Effector CD8-positive, alpha-beta T cell (primary cell): ENCODE measurements at places on chromosomes 7 and 10.
A peak's percentile ranks its signal among the peaks of the same experiment; 100 is the strongest.

- DNase-seq: no peak
Observed at GRCh38 chr7:44379366-44380188, 54.2 kb upstream of the CAMK2B start.

DNA sequence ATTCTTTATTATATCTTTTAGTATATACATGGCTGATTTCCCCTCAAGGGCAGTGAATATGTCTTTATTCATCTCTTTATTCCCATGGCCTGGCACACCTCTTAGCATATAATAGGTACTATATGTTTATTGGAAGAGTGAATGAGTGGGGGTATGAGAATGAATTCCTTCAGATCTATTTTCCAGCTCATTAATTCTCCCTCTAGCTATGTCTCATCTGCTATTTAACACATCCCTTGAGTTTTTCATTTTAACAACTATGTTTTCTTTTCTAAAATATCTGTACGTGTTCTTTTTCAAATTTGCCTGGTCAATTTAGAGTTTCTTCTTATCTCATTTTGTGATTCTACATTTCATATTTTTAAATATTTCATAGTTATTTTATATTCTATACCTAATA, 14.4 kb downstream of the HPS1 start:
- DNase-seq: no peak

- DNase-seq: no peak
Observed at GRCh38 chr7:120615703-120616102, 242.2 kb downstream of the TSPAN12 start.

DNA sequence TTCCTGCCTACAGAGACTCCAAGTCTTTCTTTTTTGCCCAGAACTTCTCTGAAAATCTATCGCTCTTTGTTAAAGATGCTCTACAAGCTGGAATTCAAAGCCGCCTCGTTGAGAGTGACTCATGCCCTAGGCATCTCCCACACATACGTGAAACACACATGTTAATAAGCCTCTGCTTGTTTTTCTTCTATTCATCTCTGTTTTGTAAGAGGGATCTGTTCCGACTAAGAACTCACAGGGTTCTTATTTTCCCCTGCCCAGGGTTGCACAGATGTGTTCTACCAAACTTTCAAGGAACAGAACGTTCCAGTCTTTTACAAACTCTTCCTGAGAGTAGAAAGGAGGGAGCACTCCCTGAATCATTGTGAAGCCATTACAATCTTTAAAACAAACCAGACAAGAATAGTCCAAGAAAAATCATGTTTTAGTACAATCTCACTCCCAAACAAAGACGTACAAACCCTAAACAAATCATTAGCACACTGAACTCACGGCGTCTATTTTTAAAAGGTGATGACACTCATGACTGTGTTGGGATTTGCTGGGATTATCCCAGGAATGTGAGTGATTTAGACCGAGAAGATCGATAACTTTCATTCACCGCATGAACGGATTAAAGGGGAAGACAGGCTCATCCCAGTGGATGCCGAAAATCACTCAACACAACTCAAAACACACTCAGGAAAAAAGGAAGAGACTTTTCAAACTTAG, 55.3 kb upstream of the INPP5A start:
- DNase-seq: no peak

- no peak for DNase-seq
Observed at GRCh38 chr7:28643584-28644340, 231.4 kb downstream of the CREB5 start.

DNA sequence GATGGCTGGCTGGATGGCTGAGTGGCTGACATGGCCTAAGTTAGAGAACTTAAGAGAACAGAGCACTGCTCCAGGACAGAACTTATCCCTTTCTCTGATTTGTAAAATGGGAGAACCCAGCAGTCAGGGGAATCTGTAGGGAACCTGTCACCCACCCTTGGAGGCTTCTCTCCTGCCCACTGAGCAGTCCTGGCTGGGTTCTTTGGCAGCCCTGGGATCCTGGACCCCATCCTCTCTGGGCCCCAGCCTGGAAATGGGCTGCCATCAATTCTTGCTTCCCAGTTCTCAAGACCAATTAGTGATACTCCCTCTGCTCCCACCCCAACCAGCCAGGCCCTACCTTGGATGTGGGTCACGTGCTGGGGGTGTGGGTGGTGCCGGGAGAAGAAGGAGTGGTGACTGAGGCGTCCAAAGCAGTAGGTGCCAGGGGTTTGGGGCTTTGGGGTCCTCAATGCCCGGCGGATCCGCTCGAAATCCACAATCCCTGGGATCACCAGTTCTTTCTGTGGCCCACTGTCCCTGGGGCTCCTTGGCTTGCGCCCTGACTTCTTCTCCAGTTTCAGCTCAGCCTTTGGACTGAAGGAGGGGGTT, 3.6 kb downstream of the TBATA start:
- no peak for DNase-seq

GRCh38 chr10:114629083-114629823, 28.8 kb downstream of the ABLIM1 start:
- DNase-seq: no peak

DNA sequence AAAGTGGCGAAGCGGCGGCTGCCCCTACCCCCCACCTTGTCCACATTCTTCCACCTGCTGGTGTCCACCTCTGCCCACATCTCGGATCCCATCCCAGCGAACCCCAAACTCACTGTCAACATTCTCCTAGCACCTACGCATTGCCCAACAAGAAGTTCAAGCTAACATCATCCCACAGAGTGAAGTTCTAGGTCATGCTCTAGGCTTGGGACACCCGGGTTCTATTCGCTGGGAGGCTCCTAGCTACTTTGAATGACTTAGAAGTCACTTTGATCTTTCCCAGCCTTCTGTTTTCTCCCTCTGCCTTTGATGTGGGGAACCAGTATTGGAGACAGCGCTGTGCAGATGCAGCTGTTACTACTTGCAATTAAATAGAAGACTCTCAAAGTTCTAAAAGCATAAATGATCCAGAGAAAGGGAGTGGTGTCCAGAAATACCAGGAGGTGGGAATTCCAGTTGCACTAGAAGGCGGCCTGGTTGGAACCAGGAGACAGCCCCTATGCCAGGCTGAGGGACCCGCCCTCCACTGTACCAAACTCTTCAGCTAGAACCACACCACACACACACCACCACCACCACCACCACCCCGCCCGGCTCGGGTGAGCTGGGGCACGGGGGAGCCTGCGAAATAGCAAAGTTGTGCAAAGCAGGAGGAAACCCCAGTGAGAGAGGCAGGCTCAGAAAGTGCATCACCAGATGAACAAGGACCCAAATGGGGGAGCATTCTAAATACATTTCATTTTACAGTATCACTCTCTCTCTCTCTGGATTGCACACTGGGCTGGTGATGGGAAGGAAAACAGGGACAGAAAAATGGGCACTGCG, 5.5 kb upstream of the VGF start:
- peak; percentile 9 for DNase-seq

DNA sequence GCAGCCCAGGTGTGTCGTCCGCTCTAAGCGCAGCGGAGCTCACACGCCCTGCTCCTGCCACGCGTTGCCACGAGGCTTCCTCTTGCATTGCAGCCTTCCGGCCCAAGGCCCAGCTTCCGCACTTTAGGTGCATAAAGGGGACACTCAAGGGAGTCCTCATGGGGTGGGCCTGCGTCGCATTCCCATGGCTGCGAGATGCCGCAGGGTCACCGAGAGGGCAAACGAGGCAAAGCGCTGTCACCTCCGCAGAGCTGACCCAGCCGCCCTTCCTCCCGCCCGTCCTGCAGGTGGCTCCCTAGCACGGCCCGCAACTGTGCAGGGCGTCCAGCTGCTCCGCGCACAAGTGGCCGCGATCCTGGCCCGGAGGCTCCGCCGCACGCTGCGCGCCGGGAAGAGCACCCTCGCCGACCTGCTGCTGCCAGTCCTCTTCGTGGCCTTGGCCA, 283.5 kb downstream of the ABCA13 start:
- no peak for DNase-seq

GRCh38 chr7:87507446-87507845, 32.0 kb upstream of the ABCB4 start:
- DNase-seq: no peak

GRCh38 chr7:30464231-30464671, 14.3 kb downstream of the NOD1 start:
- no peak for DNase-seq

- DNase-seq: no peak
Observed at GRCh38 chr7:75854233-75854632, 24.6 kb upstream of the RHBDD2 start.

DNA sequence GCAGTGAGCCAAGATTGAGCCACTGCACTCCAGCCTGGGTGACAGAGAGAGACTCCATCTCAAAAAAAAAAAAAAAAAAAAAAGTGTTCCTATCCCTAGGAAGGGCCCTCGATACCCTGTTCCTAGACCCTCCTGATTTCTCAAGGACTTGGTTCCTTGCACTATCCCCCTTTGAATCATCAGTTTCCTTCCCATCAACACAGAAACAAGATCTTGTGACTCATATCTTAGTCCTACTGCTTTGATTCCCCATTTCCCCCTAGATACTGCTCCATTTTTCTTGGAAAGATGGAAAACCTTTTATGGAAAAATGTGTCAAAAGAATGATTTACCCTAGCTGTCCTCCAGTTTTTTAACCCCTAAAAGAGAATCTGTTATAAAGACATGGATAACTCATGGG, 1.7 kb upstream of the ZNF862 start:
- DNase-seq: no peak

DNA sequence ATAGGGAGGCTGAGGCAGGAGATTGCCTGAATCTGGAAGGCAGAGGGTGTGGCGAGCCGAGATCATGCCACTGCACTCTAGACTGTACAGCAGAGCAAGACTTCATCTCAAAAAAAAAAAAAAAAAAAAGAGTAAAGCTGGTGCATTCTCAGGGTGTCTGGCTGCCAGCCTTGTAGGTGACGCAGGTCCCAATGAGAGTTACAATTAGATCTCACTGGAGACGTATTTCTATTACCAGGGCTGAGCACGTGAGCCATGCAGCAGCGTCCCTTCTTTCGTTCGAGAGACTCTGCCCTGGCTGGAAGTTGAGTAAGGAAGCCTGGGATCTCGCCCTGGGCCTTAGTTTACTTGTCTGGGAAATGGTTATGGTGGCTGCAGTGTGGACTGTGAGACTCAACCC, 22.4 kb upstream of the ZMIZ1 start:
- DNase-seq: no peak

- no peak for DNase-seq
Observed at GRCh38 chr10:17250736-17251135, 22.7 kb downstream of the VIM start.

GRCh38 chr7:14420768-14421167, 431.3 kb upstream of the ETV1 start:
- no peak for DNase-seq

DNA sequence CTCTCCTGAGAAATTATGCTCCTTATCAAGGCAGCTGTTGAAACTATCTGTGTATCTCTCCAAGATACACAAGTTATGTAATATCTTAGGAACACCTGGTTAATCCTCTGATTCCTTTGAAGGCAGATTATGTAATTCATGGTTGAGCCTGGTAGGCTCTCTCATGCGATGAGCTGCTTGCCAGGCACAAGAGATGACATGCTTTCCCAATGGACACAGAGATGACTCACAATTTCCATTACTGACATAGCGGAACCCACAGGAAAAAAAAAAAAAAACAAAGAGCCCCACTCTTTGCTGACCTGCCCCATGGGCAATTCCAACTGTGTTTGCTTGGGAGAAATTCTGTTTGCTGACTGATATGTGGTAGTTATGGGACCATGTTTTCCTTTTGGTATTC, 736.4 kb upstream of the PHF14 start:
- no peak for DNase-seq

- no peak for DNase-seq
Observed at GRCh38 chr10:770975-771374, 81.5 kb upstream of the DIP2C start.

GRCh38 chr7:128112781-128113221, 81.6 kb upstream of the LRRC4 start:
- no peak for DNase-seq

- no peak for DNase-seq
Observed at GRCh38 chr10:68315582-68315981, 16.3 kb upstream of the HNRNPH3 start.

GRCh38 chr7:21371360-21371759, 56.5 kb upstream of the SP4 start:
- no peak for DNase-seq

DNA sequence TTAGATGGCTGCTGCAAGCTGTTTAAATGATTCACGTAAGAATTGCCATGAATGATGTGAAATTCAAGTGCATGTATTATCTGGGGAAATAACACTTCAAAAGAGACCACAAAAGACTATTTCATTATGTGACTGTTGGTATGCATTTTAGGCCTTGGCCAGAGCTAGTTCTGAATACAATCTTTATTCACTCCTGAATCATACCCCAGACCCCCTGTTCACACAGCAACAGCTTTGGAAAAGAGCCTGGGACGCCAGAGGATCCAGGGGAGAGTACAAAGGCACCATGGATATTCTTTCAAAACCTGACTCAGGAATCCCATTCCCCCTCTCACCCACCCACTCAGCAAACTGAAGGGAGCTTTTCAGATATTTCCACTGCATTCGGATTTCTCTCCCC, 377.1 kb upstream of the DPP6 start:
- no peak for DNase-seq

DNA sequence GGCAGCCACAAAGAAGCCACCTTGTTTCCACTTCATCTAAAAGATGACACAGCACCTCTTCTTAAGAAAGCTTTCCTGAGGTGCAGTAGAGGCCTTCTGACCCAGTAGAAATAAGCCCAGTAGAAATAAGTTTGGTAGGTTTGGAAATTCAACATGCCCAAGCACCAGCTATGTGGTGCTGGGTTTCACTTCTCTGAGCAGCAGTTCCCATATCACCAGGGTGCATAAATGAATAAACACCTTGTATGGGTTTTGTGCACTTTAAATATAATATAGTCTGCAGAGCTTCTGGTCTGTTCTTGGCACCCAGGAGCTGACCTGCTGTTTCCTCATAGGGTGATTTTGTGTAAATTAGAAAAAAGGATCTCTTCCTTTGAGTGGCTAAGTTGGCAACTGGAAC, 492.4 kb upstream of the SORCS1 start:
- DNase-seq: no peak

DNA sequence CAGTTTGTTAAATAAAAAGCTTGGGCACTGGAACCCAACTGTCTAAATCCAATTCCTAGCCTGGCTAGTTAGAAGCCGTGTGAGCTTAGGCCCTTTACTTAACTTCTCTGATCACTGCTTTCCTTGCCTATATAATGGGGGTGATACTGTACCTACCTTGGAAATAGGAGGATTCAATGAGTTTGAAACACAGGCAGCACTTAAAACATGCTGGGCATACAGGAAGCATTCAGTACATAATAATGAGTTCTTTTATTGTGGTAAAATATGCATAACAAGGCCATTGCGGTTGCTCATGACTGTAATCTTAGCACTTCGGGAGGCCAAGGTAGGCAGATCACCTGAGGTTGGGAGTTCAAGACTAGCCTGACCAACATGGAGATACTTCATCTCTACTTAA, 47.4 kb upstream of the SEPHS1 start:
- DNase-seq: no peak
